ENCODE measurements at places on chromosomes 11 and 22.
A peak's percentile ranks its signal among the peaks of the same experiment; 100 is the strongest.

DNA sequence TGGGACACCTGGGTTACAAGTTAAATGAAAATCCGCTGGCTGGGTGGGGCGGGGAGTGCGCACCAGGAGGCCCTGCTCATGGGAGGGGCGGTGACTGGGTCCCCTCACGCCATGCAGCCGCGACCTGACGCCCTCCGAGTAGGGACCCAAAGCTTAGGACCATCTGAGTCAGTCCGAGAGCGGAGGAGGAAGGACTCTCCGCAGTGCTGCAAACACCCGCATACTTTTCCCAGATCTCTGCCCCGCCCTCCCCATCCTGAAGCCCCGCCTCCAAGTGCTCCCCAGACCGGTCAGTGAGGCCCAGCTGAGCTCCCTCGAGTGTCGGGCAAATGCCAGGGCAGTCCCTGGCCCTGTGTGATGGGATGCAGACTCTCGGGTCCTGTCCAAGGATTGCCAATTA, 6.6 kb upstream of the FLI1 start:
- H3K4me3 ChIP-seq = peak overlapping the region; percentile 31
- no peak overlapping the region for H3K27ac ChIP-seq
- DNase-seq = no peak
- H3K36me3 ChIP-seq = no peaks in the 10 kb centered on the region
- peaks cover 61% of the 10 kb centered on the region for H3K4me1 ChIP-seq
- H3K27me3 ChIP-seq = no peaks in the 10 kb centered on the region

GRCh38 chr11:72012897-72013721, 14.4 kb downstream of the IL18BP start:
- H3K27me3 ChIP-seq = no peaks in the 10 kb centered on the region
- H3K27ac ChIP-seq = peak overlapping the region; percentile 14
- H3K36me3 ChIP-seq = peaks cover 99% of the 10 kb centered on the region
- DNase-seq = no peak

DNA sequence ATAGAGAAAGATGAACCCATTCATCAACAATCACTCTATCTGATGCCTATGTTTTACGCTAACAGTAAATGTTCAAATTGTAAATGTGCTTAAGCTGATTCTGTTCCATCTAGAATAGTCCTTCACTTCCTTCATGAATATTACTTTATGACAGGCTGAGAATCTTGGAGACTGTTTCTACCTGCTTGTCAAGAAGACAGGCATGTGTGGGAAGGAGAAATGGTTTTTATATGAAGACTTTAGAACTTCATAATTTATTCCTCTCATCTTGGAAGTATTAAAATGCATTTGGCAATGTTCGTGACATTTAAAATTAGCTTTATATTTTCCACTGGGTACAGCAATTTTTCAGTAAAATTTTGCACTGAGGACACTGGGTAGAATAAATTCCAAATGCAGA, 41.0 kb downstream of the ELMOD1 start:
- no peak overlapping the region for H3K27ac ChIP-seq
- no peak overlapping the region for H3K4me3 ChIP-seq
- no peaks in the 10 kb centered on the region for H3K36me3 ChIP-seq
- peaks cover 10% of the 10 kb centered on the region for H3K27me3 ChIP-seq
- no peak for DNase-seq

- no peaks in the 10 kb centered on the region for H3K36me3 ChIP-seq
- H3K4me3 ChIP-seq = no peak overlapping the region
- no peak overlapping the region for H3K27ac ChIP-seq
- H3K27me3 ChIP-seq = no peaks in the 10 kb centered on the region
- no peak for DNase-seq
Observed at GRCh38 chr11:79546351-79546750, 105.5 kb upstream of the TENM4 start.

DNA sequence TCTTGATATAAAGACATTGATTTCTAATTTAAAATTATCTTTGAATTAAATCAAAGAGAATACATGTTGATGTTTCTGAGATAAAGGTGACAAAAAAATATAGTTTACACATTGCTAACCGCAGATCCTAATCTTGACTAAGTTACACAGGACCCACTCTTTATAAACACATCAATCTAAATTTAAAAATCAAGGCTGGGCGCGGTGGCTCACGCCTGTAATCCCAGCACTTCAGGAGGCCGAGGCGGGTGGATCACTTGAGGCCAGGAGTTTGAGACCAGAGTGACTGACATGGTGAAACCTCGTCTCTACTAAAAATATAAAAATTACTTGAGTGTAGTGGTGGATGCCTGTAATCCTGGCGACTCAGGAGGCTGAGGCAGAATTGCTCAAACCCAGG, 1.9 kb downstream of the ARFGAP3 start:
- no peaks in the 10 kb centered on the region for H3K27me3 ChIP-seq
- no peak overlapping the region for H3K4me3 ChIP-seq
- H3K4me1 ChIP-seq = peaks cover 13% of the 10 kb centered on the region
- no peak for DNase-seq

- no peak overlapping the region for H3K4me3 ChIP-seq
- no peaks in the 10 kb centered on the region for H3K4me1 ChIP-seq
- no peaks in the 10 kb centered on the region for H3K27me3 ChIP-seq
Observed at GRCh38 chr11:5083602-5084001, 14.2 kb downstream of the OR52E1 start.

DNA sequence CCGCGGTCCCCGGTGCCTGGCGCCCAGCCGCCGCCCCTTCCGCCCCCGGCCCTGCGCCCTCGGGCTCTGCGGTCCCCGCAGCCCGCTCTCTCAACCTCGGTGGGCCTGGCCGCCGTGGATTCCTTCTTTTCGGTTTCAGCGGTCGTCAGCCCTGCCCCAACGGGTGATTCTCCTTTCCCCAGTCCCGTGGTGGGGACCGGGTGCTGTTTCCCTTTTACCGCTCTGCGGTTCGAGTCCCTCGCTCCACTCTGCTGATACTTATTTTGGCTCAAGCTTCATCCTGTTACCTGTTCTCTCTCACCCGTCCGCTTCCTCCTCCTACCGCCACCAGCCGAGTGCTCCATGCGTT, 494 bp downstream of the ZDHHC5 start:
- peak overlapping the region; percentile 92 for H3K4me3 ChIP-seq
- H3K27ac ChIP-seq = peak overlapping the region; percentile 100
- H3K36me3 ChIP-seq = peaks cover 19% of the 10 kb centered on the region
- H3K4me1 ChIP-seq = peaks cover 19% of the 10 kb centered on the region
- DNase-seq = no peak
- no peaks in the 10 kb centered on the region for H3K27me3 ChIP-seq

DNA sequence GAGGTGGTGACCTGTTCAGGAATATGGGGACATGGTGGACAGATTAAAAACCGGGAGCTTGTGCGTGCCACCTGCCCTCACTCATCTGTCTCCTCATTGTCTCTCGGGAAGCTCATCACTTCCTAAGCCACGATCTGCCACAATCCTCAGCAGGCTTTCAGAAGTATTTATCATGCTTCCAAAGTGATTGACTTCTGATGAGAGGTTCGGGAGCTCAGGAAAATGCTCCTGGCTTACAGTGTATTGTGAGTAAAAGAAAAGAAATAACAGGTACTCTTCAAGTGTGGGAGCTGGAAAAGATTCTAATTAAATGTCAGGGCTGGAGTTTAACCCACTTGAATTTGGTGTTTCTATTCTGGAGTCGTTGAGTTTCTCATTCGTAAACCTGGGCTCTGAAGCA, 91.9 kb upstream of the DRD2 start:
- no peak overlapping the region for H3K4me3 ChIP-seq
- DNase-seq = no peak
- no peak overlapping the region for H3K27ac ChIP-seq
- no peaks in the 10 kb centered on the region for H3K36me3 ChIP-seq
- peaks cover 10% of the 10 kb centered on the region for H3K27me3 ChIP-seq

GRCh38 chr11:68965901-68966853, 14.6 kb downstream of the MRGPRD start:
- no peaks in the 10 kb centered on the region for H3K4me1 ChIP-seq
- DNase-seq = no peak
- no peaks in the 10 kb centered on the region for H3K36me3 ChIP-seq
- H3K27ac ChIP-seq = no peak overlapping the region
